ENCODE measurements at places on chromosomes 1 and 21.

- peak; percentile 62 for DNase-seq
Observed at GRCh38 chr1:178726087-178726517, 1.1 kb downstream of the RALGPS2 start.

GRCh38 chr1:118039170-118039569 is 109.6 kb downstream of the WDR3 start:
- no peak for DNase-seq

GRCh38 chr1:1614204-1614953 is 921 bp upstream of the MIB2 start:
- DNase-seq: peak; percentile 70

- DNase-seq: no peak
Observed at GRCh38 chr1:243234978-243235647, 20.0 kb downstream of the CEP170 start.

DNA sequence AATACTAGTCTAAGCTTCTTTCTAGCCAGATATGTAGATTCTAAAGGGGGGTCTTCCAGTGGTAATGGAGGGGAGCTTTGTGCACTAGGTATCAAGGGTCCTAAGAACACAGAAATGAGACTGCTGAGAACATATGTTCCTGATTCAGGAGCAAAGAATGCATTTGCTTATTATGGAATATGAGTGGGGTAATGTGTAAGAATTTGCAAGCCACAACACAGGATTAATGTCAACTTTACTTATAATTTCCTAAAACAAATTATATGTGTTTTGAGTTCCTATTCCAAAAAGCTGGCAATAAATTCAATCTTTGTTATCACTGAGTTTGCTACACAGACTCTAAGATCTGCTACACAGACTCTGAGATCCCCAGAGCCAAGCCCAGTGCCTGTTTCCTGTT is 357.0 kb upstream of the PTBP2 start:
- DNase-seq: no peak

DNA sequence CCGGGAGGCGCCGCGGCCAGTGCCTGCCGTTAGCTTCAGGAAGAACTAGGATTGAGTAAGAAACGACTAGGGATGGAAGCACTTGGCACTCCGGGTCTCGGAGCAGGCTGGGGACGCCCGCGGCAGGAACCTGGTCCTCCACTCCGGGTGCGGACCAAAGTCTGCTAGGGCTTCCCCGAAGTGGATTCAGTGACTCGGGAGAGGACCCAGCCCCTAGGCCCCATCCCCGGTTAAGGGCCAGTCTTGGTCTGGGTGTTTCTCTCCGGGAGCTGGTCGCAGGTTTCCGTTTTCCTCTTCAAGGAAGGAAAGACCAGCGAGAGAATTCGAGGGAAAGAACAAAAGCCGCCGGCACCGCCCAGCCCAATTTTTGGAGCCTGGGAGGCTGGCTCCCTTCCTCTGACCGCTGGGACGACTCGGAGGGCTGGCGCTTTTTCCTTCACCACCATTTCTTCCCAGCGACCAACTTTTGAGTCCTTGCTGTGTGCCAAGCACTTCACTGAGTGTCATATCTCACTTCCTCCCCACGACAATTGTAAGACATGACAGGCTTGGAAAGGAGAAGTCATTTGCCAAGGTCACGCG is 16.8 kb upstream of the STMN1 start:
- no peak for DNase-seq

DNA sequence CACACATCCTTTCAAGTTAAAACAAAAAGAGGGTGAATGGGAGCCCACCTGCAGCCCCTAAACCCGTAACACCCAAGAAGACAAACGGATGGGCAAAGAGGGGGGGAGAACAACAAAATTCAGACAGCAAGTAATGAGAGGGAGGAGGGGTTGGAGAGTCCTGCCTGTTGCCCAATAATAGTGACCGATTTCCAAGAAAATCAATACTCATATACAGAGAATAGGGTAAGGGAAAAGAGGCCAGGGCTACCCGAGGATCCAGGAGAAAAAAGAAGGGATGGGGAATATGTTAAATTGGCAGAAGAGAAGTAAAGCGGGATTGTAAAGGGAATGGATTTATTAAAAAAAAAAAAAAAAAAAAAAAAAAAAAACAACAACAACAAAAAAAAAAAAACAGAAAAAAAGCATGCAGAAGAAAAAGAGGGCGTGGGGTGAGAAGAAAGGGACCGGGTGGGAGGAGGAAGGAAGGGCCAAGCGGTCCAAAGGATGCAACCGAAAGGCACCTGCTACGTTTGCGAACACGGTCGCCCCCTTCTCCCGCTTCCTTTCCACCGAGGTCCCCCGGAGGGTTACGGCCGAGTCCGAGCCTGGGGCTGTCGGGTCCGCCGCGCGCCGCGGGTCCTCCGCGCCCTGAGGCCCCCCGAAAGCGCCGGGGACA is 930 bp downstream of the SLC30A10 start:
- no peak for DNase-seq

GRCh38 chr21:29104239-29104708 is 26.2 kb upstream of the MAP3K7CL start:
- DNase-seq: no peak

GRCh38 chr1:14970115-14970798 is 183.3 kb upstream of the TMEM51 start:
- no peak for DNase-seq

- no peak for DNase-seq
Observed at GRCh38 chr21:33419538-33420123, 16.4 kb downstream of the IFNGR2 start.

DNA sequence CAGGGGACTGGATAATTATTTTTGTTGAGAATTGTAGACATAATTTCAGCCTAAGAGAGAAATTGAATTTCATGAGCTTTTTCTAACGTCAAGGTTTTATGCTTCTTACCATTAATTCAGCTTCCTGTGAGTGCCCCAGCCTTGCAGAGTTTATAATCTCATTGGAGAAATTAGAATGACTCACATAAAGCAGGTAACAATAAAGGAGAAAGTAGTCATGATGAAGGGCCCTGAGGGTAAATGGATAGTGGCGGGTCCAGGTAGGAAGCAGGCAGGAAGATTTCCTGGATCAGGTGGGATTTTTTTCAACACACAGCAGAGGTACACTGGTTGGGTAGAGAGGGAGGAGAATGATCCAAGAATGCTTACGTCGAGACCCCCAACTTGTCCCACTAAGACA is 311.4 kb downstream of the BARHL2 start:
- DNase-seq: no peak

DNA sequence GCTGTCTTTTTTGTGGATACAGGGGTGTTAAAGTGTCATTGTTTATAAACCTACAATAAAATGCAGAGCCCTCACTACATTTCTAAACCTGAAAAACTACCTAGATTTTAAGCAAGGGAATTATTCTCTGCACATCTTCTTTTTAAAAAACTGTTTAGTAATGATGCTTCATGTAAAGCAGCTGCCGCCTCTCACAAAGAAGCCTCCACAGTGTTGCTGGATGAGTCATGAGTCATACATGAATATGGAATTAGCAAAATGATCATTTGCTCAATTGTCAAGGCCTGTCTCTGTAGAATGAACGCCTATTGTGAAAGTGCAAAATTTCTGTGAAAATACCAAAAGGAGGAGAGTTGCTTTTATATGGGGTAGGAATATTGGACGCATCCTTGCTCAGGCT is 259.5 kb upstream of the CHRM3 start:
- DNase-seq: no peak

DNA sequence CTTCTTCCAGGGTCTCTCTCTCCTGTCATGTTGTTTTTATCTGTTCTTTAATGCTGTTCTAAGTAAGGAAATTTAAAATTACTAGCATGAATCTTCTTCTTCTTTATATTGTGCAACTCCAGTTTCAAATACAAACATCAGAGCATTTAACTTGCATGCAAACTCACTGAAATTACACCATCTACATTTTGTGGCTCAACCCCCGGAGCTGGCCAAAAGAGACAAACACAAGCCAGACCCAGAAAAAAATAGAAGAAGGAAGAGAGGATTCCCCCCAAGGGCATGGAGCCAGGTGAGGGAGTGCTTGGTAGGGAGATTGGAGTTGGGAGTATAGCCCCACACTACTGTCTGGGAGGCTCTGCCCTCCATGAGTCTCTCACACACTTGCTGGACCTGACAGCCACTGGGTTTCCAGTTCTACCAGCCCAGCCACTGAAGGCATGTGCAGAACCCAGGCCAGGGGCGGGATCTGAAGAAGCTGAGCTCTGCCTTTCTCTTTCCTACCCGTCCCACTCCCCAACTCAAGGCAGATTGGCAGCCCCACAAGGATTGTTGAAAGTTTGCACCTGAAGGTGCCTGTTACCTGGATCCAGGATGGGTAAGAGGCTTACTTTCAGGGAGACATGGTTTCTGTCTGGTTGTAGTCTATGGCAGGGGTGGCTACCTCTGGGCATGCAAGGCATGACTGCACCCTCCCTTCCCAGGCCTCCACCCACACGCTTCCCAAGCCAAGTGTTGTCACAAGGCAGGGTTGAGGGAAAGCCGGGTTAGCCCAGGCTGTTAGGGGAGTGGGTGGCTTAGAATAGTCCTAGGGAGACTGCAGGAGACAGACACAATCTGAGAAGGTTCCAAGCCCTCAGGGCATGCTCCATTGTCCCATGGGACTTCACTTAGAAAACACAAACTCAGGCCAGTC is 297.2 kb downstream of the TGFB2 start:
- no peak for DNase-seq

- peak; percentile 51 for DNase-seq
Observed at GRCh38 chr1:86380257-86380861, 15.8 kb downstream of the ODF2L start.

DNA sequence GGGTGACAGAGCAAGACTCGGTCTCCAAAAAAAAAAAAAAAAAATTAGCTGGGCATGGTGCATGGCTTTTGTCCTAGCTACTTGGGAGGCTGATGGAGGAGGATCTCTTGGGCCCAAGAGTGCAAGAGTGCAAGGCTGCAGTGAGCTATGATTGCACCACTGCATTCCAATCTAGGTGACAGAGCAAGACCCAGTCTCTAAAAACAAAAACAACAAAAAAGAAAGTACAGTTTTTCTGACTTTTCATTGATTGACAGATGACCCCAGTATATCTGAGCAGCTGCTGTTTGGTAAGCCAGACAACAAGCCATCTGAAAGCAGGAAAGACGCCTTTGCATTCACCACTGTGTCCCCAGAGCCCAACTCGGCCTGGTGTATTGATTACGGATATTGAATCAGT is 10.9 kb upstream of the DPT start:
- no peak for DNase-seq

GRCh38 chr21:26933448-26933847 is 33.4 kb downstream of the ADAMTS5 start:
- no peak for DNase-seq

DNA sequence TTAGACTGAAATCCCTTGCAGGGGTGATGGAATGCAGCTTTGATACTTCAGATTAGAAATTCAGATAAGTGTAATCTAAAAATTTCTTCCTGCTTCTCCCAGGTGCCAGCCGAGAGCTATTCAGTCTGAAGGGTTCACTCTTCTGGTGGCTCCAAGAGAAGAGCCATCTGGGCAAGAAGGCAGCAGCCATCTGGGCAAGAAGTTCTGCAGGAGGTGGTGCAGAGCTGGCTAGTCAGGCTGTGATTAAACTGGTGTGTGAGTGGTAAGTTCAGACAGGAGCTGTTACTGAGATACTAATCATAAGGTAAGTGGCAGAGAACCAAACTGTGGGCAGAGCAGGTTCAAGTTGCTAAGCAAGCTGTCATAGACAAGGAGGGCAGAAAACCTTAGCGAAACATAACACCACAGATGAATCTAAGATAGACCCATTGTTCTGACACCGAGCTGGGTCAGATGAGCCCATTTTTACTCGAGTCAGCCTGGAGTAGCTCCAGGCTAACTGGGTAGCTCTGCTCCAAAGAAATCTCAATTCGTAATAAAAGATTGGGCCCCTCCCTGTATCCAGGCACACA is 14.4 kb upstream of the TP53BP2 start:
- no peak for DNase-seq

DNA sequence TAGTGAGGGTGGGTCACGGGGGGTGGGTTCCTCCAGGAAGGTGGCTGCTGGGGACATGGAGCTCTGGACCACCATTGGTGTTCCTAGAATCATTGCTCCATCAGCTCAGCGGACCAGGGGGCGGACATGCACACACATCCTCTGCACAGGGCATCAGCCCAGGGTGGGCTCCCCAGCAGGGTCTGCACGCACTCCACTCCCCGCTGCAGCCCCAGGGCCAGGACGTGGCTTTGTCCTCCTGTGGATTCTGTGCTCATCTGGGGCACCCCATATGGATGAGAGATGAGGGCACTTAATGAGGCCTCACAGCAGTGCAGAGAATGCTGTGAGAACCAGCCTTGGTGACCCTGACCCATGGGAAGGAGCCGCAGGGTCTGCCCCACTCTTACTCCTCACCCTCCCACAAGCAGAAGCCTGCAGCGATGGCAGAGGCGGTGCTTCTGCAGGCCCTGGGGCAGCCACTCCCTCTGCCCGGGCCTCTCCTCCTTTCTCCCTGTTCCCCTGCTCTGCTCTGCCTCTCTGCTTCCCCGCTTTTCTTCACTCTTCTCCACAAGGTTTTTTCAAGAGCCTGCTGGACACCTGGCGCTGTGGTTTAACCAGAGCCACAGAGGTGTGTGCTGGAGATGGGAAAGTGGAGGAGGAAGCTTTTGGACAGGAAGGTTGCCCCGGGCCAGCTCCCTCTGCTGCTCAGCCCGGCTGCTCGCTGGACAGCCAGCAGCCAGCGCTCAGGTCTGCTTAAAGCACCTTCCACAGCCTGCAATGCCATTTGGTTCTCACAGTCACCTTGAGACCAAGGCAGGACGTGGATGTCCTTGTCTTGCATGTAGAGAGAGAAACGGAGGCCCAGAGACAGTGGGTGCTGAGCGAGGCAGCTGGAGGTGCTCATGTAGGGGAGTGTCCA is 26.3 kb upstream of the PCBP3 start:
- no peak for DNase-seq

DNA sequence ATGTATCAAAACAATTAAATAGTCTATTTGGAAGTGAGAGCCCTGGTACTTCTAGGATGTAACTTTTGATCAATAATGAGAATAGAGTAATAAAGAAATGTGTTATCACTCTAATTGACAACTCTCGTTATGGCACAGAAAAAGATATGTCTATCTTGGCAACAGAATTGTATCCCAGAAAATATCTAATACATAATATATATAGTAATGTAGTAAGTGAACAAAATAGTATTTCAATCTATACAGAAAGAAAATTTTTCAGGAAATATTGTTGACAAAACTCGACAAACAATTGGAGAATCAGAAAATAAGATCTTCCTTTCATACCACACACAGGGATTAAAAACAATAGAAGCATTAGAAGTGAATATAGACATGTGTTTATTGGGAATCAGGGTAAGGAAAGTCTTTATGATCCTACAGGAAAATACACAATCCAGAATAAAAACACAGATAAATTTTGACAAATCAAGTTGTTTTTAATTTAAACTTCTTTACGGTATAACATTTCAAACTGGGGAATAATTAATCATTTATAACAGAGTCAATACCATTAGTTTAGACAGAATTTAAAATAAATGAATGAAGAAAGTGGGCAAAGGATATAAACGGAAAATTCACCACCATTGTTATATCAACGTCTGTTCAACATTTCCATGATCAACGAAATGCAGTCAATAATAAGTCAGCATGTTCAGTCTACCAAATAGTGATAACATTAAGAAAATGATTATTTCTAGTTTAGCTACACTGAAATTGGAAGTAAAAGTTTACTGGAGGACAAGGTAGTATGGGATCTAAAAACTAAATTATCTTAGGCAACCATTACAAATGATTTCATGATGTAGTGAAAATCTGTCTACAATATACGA is 1526.5 kb upstream of the TPTE start:
- DNase-seq: no peak

- DNase-seq: no peak
Observed at GRCh38 chr1:68202239-68202832, 30.0 kb downstream of the WLS start.
